Omental fat pad (tissue), 4 donors: ENCODE measurements at places on chromosomes 6 and 20.

- DNase-seq = no peak
Observed at GRCh38 chr6:33279257-33279695, 2.4 kb downstream of the B3GALT4 start.

DNA sequence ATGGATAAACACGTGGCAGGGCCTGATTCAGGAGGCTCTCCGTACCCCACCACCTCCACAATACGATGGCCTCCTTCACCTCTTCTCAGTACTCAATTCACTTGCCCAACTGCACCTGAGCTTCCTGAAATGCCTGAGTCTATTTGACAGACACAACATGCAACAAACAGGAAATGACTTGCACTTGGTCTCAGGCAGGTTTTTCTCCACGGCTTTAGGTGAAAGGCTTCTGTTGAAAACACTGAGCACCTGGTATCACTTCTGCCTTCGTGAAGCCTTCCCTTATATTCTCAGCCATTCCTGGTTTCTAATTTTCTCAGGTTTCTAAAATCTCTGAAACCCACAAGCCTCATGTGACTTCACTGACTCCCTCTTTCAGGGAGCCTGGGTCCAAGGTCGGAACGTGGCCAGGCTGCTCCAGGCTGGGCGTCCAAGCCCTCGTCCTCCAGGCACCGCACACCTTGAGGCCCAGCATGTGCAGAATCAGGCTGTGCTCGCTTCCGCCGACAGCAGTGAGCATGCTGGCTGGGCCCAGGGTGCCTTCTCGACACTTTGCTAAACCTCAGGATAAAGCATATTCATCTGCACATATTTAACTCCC lies 34.7 kb downstream of the TAF4 start:
- no peak for DNase-seq

DNA sequence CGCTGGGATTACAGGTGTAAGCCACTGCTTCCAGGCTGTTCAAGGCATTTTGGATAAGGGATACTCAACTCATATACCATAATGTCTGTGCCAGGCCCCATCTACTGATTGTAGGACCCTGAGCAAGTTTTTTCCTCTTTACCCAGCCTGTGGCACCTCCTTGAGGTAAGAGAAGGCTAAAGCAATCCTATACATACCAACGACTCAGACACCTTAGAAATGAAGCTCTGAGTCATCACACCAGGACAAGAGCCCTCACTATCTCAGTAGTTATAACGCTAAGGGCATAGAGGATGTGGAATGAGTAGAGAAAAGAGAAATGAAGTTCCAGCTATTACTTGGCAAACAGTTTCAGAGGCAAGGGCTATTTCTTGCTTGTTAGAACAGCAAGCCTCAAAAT lies 16.9 kb downstream of the NDRG3 start:
- no peak for DNase-seq

- no peak for DNase-seq
Observed at GRCh38 chr20:50242863-50243609, 52.4 kb downstream of the CEBPB start.

DNA sequence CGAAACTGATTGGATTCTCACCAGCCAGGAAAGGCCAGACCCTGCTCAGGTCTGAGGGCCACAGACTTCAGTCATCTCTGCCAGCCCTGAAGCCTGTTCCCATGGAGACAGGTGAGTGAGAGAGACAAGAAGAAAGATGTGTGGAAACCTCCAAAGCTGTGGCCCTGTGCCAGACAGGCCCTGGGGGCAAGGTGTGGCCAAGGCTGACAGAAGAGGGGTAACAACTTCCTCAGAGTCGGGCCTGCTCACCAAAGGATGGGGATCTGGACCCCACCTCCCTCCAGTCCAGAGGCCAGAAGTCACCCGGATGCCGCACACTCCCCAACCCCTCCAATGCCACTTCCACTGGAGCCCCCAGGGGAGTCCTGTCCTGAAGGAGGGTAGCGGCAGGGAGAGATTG lies 73.6 kb downstream of the MDGA1 start:
- DNase-seq = no peak

- no peak for DNase-seq
Observed at GRCh38 chr6:31574106-31575061, 981 bp upstream of the TNF start.

DNA sequence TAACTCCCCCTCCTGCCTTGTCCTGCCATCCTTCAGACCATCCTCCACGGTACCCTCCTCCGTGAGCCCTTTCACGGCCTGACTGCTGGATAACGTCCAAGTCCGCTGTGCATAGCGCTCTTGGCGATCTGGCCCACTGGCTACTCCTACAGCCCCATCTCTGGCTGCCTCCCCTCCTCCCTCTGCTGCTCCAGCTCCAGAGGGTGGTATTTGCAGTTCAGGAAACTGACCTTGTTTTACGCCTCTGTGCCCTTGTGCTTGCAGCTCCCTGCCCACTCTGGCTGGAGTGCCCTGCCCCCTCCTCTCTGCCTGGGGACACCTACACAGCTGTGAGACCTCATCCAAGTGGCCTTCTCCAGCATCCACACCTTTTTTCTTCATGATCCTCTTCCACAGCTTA lies 6.5 kb upstream of the RREB1 start:
- no peak for DNase-seq

- DNase-seq = no peak
Observed at GRCh38 chr20:33099843-33100538, 20.5 kb downstream of the BPIFB4 start.

- DNase-seq = no peak
Observed at GRCh38 chr6:104418125-104418524, 441.6 kb downstream of the HACE1 start.

DNA sequence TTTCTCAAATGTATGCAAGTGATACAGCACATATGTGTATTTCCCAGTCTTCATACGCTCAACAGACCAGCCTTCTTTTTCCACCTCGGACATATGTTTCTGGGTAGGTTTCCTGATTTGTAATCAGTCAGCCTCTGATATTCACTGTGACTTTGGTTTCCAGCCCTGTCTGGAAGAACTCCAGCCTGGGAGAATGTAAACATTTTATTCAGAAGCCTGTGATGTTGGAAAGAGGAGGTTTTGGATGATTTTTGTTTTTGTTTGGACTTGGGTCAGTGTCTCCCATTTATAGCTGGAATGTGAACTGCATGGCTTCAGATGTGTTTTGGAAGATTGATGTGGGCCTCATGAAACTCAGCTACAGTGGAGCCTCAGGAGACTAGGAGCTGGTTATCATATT lies 172.2 kb upstream of the CENPW start:
- no peak for DNase-seq
